ENCODE measurements at places on chromosomes 16 and 17.

GRCh38 chr17:42989141-42989540 is 8.8 kb downstream of the RUNDC1 start:
- DNase-seq = no peak

DNA sequence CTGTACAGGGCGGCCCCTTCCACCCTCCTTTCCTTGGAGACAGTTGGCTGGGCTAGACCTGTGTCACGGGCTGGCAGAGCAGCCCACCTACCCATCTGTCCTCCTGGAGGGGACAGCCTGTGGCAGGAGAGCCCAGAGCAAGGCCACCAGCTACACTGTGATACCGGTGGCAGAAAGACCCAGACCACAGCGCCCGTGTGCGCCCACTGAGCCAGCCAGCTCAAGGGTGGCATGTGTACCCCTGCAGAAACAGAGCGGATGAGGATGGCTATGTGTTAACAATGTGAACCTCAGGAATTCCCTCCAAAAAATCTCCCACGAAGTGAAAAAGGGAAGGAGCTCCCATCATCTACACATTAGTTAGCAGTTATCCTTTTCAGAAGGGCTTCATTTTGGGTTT is 7.1 kb downstream of the HBQ1 start:
- no peak for DNase-seq

GRCh38 chr17:39926588-39927100 is 757 bp downstream of the ORMDL3 start:
- DNase-seq = no peak

DNA sequence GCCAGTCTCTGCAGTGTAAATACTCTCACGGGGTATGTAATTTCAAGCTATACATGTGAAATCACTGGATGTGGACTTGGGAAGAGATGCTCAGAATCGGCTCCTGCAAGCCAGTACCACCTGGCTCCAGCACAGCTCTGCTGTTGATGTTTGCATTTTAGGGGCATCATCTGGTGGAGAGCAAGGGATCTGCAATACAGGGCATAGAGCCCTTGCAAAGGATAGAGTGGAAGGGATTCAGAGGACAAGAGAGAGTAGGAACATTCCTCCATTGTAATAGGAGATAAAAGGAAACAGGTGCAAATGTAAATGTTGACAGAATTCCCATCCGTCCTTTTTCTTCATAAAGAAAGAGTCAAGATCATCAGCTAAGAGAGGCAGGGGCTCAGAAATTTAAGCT is 184.1 kb downstream of the PMP22 start:
- DNase-seq = no peak

GRCh38 chr16:23907903-23908302 is 72.1 kb downstream of the PRKCB start:
- no peak for DNase-seq

DNA sequence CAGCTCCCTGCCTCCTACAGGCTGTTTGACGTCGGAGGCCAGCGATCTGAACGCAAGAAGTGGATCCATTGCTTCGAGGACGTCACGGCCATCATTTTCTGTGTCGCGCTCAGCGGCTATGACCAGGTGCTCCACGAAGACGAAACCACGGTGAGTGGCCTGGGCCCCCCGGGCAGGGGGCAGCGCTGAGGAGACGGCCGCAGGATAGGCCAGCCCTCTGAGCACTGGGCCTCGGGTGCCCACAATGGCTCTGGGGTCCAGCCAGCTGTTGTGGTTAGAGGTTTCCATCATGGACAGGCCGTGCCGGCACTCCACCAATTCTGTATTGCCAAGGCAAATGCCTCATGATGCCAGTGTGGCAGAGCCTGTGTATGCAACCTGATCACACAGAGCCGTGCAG is 88.6 kb downstream of the AMFR start:
- no peak for DNase-seq

DNA sequence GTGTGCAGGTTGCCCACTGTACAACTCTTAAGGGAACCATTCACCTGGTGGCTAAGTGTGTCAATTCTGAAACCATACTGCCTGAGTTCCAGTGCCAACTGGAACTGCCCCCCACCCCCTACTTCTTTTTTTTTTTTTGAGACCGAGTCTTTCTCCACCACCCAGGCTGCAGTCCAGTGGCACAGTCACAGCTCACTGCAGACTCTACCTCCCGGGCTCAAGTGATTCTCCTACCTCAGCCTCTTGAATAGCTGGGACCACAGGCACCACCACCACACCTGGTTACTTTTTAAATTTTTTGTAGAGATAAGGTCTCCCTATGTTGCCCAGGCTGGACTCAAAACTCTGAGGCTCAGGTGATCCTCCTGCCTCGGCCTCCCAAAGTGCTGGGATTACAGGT is 40.4 kb upstream of the DHX8 start:
- DNase-seq = no peak

- DNase-seq = no peak
Measured at GRCh38 chr17:33200587-33200986, 92.5 kb downstream of the ASIC2 start.

- no peak for DNase-seq
Measured at GRCh38 chr16:69474408-69474807, 50.0 kb downstream of the CYB5B start.

GRCh38 chr16:68736561-68736960 is 531 bp upstream of the CDH1 start:
- no peak for DNase-seq

All from H54 (cell line).